CD4-positive, alpha-beta T cell treated with Interleukin-4 for 4 hours (primary cell): ENCODE measurements at places on chromosomes 1 and 21.

GRCh38 chr21:40547906-40548513, 298.9 kb downstream of the DSCAM start:
- DNase-seq: no peak

GRCh38 chr1:167229719-167230385, 9.2 kb downstream of the POU2F1 start:
- no peak for DNase-seq

DNA sequence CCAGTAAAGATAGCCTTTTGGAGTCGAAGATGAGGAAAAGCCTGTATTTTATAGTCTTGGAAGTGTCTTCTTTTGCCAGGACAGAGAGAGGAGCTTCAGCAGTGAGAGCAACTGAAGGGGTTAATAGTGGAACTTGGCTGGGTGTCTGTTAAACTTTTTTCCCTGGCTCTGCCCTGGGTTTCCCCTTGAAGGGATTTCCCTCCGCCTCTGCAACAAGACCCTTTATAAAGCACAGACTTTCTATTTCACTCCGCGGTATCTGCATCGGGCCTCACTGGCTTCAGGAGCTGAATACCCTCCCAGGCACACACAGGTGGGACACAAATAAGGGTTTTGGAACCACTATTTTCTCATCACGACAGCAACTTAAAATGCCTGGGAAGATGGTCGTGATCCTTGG, at the start of gene VCAM1:
Gene VCAM1 (plus strand): TSS at position 253 of the 400 bp plus-strand sequence. CDS start 119 bp downstream, at position 372.
- DNase-seq: no peak

DNA sequence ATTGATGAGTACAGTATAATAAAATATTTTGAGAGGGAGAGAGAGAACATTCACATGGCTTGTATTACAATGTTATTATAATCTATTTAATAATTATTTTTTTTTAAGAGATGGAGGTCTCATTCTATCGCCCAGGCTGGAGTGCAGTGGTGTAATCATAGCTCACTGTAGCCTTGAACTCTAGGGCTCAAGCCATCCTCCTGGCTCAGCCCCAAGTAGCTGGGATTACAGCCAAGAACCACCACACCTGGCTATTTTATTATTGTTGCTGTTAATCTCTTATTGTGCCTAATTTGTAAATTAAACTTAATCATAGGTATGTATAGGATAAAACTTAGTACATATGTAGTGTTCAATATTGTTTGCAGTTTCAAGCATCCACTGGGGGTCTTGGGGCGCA, 57.8 kb downstream of the HS2ST1 start:
- no peak for DNase-seq

DNA sequence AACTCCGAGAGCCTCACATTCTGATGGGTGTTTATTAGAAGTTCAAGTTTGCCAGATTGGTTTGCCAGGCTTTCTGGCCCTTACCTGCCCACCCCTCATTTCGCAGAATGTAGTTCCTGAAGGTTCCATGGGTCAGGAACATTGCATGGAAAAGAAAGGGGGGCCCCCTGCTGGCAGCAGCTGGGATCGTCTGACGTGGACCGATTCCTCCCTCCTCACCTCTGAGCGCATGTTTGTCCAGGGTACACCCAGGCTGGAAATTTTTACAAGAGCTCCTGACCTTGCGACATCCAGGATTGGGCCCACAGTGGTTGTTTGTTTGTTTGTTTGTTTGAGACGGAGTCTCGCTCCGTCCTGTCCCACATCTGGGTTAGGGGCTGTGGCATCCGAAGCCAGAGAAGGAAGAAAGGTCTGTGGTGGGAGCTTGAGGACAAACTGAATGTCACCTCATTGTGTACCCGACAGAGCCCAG, 126.0 kb upstream of the TMEM51 start:
- no peak for DNase-seq

- DNase-seq: no peak
These were observed at the start of gene TFAP2E for GRCh38 chr1:35573198-35574124. Gene TFAP2E (plus strand): TSS chr1:35573314. CDS start chr1:35573578, 264 bp downstream.

GRCh38 chr1:201378804-201379203, 1.3 kb upstream of the TNNT2 start:
- no peak for DNase-seq

DNA sequence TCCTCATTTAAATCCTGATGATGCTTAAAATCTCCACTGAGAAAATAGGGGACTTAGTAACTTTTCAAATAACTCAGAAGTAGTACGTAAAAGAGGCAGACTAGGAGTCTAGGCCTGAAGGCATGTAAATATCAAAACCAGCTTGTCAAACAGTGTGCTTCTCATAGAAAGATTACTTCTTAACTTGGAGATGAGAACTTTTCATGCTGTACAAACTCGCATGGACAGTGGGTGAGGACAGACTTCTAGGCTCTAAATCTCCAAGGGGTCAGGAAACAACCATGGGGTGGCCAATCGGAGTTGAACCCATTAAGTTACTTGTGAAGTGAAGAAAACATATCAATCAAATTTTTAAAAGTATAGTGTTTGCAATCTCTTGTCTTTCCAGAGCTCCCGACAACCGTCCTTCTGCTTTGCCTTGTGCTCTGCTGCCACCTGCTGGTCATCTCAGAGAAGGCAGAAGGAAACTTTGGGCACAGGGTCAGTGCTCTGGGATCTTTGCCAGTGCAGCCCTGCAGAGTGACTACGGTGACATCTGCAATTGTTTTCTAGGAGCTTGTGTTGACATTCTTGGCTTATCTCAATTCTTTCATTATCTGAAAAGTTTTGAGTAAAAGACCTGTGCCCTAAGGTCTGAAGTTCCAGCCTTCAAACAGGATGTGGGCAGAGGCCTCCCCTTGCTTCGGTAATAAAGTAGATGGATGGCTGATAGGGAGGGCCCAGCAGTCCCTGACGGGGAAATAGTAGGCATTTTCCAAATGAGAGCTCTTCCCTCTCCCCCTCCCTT, 105.1 kb upstream of the PDE4B start:
- DNase-seq: peak; percentile 64

GRCh38 chr1:24898909-24899439, 31.1 kb downstream of the RUNX3 start:
- DNase-seq: no peak
